ENCODE measurements at places on chromosomes 2 and 18.

DNA sequence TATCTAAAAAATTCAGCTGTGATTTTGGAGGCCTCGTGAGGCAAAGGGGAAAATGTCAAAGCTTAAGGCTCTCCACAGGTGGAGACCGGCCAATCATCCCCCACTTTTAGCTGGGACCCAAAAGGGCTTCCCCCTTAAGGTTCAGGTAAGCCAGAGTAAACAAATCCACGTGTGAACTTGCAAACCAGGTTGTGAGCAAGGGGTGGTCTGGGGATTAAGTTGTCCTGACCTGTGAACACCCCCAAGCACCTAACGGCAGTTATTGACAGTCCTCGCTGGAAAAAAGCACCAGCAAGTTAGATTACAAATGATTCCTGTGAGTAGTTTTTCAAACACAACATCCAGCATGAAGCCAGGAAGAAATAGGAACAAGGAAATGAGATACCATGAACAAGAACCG is 42.9 kb downstream of the MYO7B start:
- no peak for DNase-seq

DNA sequence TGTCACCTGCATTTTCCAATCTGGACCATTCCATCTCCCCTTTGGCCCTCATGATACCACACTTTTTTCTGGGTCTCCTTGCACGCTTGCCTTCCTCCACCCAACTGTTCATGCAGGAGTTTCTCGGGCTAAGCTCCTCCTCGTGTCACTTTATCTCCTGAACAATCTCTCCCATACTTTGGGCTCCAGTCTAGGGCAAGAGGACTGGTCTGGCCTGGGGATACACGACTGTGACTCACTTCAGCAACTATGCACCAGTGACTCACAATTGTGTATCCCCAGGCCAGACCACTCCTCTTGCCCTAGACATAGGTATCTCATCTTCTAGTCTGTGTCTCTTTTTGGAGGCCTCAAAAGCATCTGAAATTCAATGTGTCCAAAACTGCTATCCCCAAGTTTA is 149.4 kb upstream of the PTPRM start:
- DNase-seq: no peak

- no peak for DNase-seq
Measured at GRCh38 chr2:187329586-187329985, 118.5 kb downstream of the CALCRL start.

- DNase-seq: no peak
Measured at GRCh38 chr18:49486606-49486952, 455 bp downstream of the C18orf32 start.

DNA sequence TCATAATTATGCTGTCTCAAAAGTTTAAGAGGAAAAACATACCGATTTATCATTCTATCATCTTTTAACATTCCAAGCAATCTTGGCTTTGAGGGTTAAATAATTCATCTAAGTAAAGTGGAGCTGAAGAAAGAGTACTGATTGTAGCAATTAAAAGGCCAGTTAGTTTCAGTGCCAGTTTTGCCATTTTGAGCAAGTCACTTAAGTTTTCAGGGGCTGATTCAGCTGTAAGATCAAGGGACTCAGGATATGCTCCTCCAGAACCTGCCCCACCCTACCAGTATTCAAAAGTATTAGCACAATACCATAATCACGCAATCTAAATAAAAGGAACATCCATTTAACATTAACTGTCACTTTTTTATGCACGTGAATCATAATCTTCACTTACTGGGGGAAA is 1.9 kb downstream of the SS18 start:
- DNase-seq: no peak

GRCh38 chr18:59428018-59428417 is 69.0 kb upstream of the LMAN1 start:
- no peak for DNase-seq

GRCh38 chr2:60051991-60052390 is 501.5 kb downstream of the BCL11A start:
- no peak for DNase-seq

DNA sequence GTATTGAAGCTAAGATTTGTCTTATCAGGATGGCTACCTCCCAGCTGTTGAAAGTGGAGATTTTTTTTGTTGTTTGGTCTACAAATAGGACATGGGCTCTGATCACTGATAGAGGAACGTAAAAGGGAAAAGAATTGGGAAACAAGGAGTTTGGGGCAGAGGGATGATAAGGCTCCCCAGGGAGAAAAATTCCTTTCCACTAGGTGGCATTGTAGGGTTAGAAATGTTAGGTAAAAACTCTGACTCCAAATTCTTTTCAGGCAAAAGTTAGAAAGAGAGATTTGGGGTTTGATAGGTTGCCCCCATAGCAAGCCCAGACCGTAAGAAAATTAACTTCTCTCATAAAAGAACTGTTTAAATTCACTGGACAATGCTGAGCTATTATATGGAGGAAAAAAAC is 19.8 kb downstream of the CMPK2 start:
- no peak for DNase-seq

- no peak for DNase-seq
Measured at GRCh38 chr2:85010404-85010803, 39.4 kb downstream of the KCMF1 start.

DNA sequence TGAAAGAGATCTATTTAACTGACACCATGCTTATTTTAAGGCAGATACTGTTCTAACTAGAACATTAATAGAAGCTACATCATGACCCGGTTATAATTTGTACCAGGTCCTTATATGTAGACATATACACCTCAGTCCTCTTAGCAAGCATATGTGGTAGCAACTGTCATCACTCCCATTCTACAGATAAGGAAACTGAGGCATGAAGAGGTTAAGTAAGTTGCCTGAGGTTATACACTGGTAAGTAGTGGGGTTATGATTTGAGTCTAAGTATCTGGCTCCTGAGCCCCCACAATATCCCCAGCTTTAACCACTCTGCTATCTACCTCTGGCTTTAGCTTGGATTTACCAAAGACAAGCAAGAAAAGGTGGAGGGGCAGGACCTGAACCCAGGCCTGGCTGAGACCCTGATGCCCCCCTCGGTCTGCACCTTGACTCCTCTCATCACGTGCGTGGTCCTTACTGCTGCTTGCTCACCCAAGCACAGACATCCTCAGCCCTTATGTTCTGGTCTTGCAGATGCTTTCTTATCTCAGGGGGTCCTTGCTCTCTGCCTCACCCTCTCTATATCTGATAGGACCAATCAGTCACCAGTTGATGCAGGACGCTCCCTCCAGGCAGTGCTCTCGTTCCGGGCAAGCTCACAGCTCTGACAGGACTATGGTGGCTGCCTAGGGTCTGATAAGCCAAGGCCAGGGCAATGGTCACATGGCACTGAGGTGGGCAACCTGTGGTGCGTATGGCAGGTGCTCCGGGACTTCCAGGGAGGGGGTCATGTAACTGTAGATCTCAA is 4.0 kb downstream of the DYSF start:
- DNase-seq: no peak

DNA sequence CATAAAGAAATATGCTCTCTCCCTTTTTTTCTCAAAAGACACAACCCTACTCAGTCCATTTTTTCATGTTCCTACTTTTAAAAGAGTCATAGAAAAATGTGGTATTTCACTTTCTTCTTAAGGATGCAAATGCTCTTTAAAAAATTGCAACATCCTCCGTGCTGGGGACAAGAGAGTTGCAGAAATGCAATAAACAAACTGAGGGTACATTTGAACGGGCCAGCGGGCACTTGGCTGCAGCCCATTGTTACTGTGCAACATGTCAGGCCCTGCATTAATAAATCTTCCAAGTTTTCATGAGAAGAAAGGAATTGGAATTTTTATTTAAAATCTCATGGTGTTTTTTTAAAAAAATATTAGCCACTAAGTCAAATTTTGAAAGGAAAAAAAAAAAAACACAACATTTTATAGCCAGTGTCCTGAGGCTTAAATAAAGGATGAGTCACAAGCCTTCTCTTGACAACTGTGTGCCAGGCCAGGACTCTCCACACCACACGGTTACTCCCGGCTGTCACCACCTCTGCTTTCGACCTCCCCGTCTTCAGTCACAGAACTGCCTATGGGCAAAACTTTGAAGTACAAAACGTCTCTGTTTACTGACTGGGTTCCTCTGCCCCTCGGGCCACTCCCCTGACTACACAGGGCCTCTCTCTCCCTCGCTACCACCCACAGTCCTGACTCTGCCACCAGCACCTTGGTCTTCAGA is 57.5 kb upstream of the MFF start:
- DNase-seq: no peak

DNA sequence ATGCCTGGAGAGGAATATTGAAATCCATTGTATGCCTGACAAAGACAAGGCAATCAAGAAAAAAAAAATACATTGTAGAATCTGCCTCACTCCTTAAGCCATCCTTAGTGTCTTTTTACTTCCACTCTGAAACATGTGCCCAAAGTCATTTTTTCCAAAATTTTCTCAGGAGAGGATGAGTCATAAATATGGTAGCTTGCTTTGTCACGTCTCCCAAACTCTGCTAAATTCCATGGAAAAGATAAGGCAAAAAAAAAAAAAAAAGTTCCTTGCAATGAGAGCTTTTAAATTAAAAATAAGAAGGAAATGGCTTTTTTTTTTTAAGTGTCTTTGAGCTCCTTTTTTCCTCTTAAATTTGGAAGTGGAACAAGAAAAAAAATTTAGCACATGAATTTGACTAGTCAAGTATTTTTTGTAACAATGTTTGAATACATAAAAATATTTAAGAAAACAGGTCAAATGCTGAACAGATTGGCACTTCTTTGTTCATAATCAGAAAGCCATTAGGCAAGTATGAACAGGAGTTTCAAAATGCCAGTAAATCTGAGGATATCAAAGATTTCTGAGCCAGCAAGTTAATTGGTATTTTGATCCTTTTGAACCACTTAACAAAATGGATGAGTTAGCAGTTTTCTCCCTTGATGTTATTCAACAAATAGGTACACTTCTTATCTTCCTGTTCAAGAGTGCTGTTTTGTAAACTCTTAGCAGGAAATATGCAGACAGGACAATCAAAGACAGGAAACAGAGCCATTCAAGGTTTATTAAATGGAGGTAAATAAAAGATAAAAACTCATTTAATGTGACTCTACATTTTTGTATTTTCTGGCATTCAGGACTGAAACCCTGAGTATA is 247.3 kb upstream of the SP5 start:
- DNase-seq: no peak

- no peak for DNase-seq
Measured at GRCh38 chr2:240775905-240776304, 44.1 kb downstream of the KIF1A start.

DNA sequence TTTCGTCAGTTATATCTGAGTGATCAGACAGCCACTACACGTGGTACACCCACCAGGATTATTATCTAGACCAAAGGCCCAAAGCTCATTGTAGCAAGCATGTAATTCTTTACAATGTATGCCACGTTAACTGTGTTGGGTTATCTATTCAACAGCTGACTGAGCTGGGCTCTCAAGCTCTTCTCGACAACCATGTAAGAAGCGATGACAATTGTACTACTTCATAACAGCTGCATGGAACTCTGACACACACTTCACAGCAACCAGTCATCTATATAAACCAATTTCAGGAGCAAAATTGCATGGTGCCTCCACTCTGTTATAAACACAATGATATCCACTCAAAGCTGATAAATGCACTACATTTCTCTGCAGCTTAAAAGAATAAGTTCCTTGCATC is 701.8 kb downstream of the NR4A2 start:
- DNase-seq: no peak

- DNase-seq: no peak
Measured at GRCh38 chr18:14975431-14975830, 227.5 kb downstream of the ANKRD30B start.

- DNase-seq: no peak
Measured at GRCh38 chr2:12097859-12098258, 351.4 kb downstream of the LPIN1 start.

DNA sequence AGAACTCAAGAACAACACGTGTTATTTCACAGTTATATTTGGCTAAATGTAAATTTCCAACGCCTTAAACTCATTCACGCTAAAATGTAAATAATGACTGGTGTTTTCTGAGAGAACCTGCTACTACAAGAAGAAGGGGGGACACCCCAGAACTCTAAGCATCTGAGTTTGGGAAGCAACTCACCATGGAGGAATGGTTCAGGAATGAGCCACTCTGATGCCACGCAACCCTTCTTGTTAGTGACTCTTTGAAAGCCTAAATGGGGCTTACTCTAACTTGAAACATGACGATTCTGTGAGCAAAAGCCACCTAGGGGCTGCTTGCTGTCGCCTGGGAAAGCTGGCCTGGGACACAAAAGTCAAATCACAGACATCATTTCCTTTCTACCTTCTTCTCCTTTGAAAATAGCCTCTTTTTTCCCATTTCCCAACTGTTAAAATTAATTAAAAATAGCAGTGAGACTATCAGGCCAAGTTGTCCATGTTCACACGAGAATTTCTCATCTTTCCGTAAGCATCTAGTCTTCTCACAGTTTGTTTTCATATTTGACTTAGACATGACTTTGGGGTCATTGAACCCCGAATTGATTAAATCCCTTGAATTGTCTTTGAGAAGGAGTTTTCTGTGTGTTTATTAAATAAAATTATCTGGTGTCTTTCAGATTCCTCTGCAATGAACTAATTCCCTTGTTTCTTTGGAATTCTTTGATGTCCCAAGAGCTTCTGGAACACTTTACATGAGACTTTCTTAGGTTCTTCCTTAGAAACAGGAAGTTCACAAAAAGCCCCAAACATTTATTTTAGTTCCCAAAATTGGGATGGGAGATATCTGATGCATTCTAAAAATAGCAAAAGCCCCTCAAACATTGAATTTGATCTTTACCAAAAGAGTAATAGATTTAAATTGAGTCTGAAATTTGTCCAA is 75.5 kb upstream of the CABLES1 start:
- no peak for DNase-seq

DNA sequence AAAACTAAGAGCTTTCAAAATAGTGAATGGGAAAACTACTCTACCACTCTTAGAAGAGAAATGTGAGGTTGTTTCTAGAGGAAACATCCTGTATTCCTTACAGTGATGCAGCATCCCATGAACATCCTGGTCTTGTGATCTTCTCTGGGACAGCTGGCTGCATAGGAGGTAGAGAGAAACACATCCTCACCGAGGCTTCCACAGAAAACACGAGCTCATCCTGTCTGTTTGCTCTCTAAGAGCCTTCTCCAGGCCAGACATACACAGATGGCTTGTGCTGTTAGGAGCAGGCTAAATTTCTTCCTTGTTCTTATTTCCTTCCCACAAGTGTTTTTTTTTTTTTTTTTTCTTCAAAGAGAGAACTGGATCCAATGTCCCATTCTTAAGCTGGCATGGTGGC is 14.7 kb upstream of the FZD7 start:
- DNase-seq: no peak

DNA sequence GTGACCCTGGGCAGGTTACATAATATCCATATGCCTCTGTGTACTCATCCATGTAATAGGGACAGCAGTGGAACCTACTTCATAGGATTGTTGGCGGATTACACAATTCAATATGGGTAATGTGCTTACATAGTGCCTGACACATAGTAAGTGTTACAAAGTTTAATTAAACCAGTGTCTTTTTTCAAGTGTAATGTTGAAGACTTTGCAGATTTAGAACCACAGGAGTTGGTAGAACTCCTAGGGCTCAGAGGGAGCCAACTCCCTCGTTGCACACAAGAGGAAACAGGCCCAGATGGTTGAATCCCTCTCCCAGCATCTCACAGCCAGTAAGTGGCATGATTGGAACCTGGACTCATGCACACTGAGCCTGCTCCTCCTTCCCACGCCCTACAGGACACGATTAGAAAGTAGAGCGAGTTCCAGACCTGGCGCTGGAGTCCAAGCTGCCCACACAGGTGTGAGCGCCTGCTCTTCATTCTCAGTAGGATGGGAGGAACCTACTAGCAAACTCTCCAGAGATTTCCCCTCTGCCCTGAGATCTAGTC is 97.8 kb downstream of the VSNL1 start:
- DNase-seq: no peak

- no peak for DNase-seq
Measured at GRCh38 chr2:26298638-26299393, 47.1 kb upstream of the SELENOI start.

GRCh38 chr2:234672498-234673150 is 175.7 kb upstream of the ARL4C start:
- DNase-seq: no peak
